Epithelial cell of esophagus (primary cell): ENCODE measurements at places on chromosomes 6 and 20.

GRCh38 chr6:114258376-114258775 is 84.4 kb downstream of the HS3ST5 start:
- DNase-seq: no peak

GRCh38 chr6:43478008-43478372 is 620 bp downstream of the TJAP1 start:
- no peak for DNase-seq

DNA sequence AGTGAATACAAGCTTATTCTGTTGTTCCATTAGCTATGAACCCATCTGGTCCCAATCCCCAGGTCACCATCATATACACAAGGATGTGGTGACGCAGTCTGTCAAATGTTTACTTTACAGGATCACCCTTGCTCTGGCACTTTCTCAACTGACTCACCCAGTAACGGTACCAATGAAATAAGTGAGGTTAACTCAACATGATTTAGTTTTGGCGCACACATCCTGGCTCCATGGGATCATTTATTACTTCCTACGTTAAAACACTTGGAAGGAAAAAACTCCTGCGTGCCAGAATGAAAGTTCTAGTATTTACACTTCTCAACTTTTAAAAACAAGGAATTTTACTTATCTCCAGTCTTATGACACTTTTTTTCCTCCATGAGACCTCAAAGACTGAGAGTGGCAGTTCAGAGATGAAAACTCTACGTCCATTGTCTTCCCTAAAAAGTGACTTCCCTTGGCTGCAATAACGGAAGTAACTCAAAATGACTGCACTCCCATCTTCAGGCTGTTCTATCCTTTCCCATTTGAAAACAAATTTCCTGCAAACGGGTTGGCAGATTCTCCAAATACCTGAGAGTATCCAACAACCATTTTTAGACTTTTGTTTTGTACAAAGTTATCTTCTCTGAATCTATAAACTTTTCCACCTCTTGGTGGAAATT is 15.9 kb downstream of the AGPAT4 start:
- peak; percentile 39 for DNase-seq

DNA sequence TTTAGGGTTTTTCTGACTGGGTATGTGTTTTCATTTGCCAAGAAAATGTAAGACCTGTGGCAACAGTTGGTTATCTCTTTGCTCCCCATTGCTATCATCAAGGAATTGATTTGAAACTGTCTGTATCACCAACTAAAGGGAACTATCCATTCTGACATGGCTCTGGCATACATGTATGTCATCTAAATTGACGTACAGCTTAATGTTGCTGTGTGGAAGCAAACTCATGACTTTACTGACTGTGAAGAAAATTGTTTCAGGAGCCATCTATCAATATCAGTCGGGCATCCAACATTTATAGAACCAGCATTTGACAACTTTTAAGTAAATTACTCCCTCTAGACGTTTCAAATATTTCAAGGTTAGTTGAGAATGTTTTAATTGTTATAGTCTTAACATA is 555.8 kb upstream of the EPHA7 start:
- no peak for DNase-seq

GRCh38 chr6:43575105-43575771 is 600 bp downstream of the XPO5 start:
- DNase-seq: peak; percentile 30

DNA sequence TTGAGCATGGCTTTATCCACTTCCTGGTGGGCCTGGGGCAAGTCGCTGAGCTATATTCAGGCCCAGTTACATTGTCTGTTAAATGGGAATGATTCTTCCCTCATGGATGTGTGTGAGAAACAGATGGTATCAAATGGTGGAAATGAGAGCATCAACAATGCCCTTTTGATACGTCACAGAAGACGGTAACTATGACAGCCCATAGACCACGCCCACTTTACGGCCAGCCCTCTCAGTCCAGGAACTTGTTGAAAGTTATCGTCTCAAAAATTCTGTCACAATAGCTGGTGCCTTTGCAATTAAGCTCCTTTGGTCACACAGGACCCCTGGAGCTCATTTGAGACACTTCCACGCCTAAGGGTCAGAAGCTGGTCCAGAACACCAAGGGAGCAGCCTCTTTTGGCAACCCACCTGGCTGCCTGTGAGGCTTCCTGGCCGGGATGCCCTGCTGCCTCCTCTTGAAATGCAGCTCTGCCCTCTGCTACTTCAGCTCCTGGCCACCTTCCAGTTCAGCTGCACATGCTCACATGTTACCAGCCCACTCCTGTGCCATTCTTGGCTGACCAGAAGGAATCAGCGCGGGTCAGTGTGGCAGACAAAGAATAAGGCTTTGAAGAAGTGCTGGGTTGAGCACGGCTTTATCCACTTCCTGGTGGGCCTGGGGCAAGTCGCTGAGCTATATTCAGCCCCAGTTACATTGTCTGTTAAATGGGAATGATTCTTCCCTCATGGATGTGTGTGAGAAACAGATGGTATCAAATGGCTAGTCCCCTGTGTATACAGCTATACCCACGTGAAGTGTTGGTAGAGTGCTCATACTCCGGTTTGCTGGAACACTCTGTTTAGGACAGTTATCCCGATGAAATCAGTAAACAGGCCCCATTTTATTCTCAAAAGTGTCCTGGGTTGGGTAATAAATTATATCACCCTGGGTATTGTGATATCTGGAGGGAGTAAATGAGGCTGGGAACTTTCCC is 199.2 kb upstream of the SUPT3H start:
- DNase-seq: no peak

DNA sequence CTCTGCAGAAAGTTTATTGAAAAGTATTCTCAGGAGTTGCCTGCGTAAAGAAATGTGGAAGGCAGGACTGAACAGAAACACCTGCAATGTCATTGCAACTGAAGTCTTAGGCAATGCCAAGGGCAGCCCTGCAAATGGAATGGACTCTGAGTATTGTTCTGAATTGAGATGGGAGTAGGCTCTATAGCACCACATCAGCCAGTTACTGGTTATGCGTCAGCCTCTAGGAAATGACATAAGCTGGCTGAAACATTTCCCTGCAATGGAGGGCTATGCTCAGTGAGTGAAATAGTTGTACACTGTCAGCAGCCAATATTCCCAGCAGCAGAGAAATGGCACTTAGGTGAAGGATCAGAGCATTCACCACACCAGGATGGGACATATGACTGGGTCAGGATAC is 13.8 kb upstream of the GJE1 start:
- peak; percentile 20 for DNase-seq

- DNase-seq: no peak
Observed at GRCh38 chr6:3133515-3133914, 15.0 kb downstream of the BPHL start.

DNA sequence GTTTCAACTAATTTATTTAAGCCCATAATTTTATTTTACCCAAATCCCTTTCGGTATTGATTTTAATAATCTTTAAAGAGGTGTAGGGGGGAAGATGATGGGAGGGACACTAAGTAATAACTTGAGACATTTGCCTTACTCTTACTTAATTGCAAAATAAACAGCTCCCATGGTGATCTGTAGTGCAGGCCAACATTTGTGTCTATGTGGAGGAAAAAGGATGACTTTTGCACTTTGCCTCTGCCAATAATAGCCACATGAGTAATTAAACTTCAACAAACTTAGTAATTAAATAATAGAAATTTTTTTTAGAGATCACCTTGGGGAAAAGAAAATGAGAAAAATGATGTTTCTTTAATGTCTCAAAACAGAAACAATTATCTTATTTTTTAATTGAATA is 29.9 kb upstream of the CD2AP start:
- no peak for DNase-seq

DNA sequence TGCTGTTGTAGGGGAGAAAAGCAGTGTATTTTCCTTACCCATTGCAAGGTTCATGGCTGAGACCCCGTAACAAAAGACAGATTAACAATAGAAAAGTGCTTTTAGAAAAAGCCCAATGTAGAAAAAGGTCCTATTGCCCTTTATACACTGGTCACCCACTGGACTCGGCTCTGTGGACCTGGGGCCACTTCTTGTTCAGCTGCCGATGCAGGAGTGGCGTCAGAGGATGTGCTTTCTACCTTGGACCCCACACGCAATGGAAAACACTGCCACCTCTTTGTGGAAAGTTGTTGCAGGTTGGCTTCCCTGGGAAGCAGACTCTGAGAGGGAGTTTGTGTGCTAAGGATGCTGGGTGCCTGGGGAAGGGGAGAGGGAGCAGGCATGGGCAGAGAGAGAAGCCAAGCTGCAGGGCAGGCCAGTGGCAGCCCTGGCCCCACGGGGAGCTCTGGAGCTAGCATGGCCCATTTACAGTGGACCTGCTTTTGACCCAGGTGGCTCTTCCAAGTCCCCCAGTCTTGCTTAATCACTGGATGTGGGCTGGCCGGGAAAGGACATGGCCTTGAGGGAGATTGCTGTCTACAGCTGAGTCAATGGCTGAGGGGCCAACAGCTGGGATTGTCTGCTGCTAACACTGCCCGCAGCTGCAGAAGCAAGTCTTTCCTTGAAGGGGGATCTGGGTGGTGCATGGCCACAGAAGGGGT is 142.9 kb downstream of the CDC5L start:
- DNase-seq: no peak

GRCh38 chr6:137407816-137408215 is 86.4 kb downstream of the OLIG3 start:
- no peak for DNase-seq

DNA sequence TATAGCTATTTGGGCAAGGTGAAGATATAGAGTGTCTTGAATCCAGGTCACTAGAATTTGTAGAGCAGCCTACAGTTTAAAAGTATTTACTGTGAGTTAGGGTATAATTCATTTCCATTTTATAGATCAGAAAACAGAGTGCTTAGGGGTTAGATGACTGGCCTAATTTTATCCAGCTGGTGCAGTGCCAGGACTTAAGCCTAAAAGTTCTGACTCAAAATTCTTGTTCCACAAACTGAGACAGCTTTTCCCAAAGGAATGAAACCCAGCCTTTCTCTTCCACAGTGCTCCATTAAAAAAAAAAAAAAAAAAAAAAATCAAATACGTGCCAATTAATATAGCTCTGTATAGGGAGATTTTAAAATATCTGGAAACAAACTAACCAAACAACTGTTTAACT is 441.0 kb upstream of the MARCKS start:
- no peak for DNase-seq

DNA sequence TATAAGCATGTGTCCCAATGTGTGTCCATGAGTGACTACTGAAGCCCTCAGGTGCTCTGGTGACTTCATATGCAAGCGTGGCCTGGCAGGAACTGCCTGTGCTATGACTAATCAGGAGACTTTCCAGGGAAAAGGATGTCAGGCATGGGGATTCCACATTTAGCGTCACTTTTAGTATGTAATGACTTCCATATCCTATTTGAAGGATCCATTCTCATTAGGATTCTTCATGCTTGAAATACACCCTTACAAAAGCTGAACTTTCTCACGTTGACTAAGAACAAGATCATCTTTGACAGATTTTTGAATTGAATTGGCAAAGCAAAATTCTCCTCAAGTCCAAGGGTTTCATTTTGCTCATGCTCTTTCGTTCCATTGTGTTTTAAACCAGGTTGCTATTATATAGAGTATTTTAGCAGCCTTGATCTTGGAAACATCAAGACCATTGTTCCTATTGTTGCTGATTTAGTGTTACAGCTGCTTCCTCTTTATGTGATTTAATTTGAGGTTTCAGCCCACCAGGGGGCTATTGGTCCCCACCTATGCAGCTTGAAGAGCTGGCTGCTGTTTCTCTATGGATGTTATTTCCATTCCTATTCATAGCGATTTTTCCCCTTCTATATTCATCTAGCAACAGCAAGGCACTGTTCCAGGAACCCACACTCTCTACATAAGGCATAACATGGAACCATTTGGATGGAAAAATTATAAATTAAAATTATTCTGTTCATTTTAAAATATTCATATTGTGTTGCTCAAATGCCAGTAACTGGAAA is 418.6 kb downstream of the CDKAL1 start:
- peak; percentile 93 for DNase-seq

- no peak for DNase-seq
Observed at GRCh38 chr20:22464312-22465003, 119.9 kb downstream of the FOXA2 start.

- DNase-seq: no peak
Observed at GRCh38 chr6:123042401-123042800, 46.4 kb downstream of the CLVS2 start.

DNA sequence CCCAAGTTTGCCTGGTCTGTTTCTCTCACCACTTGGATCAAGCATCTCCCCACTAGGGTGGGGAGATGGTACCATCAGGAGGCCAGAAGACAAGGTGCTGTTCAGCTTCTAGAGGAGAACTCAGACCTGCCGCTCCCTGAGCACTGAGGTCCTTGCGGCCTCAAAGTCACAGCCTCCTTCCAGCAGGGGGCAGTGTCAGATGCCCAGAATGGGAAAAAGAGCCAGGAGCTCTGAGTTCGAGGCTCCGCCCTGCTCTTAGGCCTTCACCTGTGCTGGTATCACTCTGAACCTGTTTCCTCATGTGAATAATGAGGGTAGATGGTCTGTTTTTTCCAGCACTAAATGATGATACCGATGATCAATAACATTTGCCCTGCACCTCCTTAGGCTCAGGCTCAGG is 68.7 kb downstream of the TOX2 start:
- DNase-seq: no peak

DNA sequence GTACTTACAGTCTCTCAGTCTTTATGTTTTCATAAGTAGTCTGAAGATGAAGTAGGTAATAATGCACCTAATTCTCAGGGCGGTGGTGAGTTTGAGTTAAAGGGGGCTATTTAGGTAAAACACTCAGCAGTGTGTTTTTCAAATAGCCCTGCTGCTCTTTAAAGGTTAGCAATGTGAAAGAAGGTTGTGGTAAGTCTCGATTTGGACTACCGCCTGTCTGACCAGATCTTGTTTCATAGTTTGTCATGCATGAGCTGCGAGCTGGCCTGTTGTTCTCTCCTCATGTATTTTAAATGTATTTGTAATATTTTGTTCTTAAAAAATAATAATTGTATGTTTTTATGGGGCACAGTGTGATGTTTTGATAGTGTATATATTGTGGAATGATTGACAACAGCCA is 340.2 kb downstream of the DHX35 start:
- DNase-seq: no peak

DNA sequence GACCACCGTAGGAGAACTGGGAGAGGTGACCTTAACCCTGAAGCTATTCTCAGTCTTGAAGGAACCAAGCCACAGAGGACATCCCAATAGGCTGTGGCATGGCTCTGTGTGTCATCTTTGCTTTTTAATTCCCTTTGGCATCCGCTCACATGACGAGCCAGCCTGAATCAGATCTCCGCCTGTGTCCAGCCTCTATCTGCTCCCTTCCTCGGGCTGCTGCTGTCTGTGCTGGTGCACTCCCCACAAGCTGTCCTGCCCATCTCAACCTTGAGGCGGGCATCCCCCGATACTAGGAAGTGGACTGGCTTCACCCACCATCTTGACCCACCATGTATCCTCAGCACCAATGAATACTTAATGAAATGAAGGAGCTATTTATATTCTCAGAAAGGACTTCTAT is 111.9 kb downstream of the SLC23A2 start:
- DNase-seq: no peak
